Kidney (tissue), 22 donors: ENCODE measurements at places on chromosomes 1 and 21.
A peak's percentile ranks its signal among the peaks of the same experiment; 100 is the strongest.

DNA sequence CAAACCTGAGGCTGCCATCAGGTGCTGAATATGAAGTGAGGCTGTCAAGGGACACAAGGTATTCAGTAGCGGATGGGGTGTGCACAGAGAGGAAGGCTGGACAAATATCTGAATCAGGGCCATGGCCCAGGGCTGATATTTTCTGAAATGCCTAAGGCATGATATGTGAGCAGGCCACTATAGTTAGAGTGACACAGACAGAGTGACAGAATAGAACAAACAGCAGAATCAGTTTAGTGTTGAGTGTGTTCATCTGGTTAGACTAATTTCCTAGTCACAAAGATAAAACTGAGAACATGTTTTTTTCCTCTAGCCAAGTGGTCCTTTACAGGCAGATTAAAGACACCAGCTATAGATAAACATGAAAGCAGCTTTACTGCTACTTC is 3.9 kb downstream of the OVAAL start:
- no peak for DNase-seq

DNA sequence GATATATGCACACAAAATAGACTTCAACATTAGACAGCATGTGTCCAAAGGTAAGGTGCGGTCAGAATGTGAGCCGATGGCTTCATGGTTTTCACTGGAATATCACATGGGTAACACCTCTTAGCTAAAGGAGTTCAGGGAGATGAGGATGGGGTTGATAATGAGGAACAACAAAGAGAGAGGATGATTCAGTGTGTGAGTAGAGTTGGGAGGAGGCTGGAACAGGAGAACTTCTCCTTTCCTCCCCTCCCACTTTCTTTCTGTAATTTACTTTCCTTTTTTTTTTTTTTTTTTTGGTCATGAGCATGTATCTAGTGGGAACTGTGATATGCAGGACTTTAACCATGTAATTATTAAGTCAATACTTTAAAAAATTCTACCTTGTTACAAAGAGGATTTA is 99.4 kb downstream of the FASLG start:
- DNase-seq = no peak

DNA sequence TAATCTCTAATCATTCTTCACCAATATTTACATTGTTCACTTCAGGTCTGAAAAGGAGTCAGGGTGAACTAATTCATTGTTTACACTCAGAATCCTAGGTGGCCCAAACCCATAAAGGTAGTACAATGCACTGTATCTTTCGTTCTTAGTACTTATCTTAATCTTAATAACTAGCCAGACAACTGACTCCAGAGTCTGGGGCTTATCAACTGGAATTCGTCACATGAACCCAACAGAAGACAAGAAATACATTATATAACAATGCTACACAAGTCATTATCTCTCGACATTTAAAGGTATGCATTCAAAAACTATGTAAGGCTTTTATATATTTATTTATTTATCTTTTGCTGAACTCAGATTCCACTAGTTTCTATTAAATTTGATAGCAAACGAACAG is 125.9 kb upstream of the ESRRG start:
- DNase-seq = no peak

DNA sequence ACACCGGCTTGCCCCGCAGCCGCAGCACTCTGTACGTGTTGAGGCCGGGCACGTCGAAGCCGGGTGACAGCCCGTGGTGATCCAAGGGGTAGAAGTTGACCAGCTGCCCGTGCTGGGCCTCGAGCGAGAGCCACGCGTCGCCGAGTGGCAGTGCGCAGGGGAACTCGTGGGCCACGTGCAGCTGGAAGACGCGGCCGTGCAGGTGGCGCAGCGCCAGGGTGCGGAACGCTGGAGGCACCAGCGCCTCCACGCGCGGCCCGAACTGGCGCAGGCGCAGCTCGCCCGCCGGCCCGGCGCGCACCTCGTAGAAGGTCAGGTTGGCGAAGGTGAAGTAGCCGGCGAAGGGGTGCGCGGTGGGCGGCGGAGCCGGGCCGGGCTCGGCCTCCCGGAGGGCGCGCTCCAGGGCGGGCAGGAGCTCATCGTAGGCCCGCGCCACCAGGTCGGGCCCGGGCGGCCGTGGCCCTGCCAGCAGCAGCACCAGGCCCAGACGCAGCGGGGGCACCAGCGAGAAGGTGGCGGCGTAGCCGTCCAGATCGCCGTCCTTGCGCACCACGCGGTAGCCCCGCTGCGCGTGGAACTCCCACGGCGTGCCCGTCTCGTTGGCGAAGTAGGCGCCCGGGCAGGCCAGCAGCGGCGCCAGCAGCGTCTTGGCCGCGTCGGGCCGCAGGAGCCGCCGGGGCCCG is 19.5 kb downstream of the LACTBL1 start:
- peak; percentile 54 for DNase-seq

DNA sequence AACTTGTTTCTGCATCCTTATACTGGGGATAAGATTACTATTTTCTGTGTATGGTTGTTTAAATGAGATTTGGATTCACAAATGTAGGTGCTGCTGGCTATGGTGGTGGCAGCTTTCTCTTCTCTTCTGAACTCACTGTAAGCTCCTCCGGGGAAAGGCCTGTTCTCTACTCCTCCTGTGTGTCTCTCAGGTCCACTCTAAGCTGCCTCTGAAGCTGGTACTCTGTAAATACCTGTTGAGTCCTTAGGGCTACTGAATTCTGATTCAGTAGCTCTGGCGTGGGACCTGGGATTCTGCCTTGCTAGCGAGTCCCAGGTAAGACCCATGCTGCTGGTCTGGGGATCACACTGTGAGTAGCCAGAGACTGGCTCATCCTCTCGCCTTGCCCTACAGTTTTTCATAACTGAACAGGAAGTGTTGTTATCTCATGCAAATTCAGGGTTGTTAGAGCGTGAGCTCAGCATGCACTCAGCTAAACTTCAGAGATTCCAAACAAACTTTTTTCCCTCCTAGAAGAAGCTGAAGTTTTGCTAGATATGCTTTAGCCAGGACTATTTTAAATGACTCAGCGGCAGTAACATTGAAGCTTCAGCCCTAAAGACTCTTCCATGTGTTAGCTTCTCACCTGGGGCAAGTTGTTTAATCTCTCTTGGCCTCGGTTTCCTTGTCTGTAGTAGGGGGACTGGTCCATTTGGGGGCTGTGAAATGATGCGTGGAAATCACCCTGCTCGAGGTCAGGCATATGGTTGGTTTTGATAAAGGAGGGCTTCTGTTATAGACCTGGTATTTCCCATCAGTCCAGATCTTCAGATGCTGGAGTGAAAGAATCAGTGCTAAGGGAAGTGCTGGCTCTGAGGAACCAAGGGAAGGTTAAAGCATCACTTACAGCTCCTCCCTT is 271.5 kb upstream of the TMEM51 start:
- no peak for DNase-seq

DNA sequence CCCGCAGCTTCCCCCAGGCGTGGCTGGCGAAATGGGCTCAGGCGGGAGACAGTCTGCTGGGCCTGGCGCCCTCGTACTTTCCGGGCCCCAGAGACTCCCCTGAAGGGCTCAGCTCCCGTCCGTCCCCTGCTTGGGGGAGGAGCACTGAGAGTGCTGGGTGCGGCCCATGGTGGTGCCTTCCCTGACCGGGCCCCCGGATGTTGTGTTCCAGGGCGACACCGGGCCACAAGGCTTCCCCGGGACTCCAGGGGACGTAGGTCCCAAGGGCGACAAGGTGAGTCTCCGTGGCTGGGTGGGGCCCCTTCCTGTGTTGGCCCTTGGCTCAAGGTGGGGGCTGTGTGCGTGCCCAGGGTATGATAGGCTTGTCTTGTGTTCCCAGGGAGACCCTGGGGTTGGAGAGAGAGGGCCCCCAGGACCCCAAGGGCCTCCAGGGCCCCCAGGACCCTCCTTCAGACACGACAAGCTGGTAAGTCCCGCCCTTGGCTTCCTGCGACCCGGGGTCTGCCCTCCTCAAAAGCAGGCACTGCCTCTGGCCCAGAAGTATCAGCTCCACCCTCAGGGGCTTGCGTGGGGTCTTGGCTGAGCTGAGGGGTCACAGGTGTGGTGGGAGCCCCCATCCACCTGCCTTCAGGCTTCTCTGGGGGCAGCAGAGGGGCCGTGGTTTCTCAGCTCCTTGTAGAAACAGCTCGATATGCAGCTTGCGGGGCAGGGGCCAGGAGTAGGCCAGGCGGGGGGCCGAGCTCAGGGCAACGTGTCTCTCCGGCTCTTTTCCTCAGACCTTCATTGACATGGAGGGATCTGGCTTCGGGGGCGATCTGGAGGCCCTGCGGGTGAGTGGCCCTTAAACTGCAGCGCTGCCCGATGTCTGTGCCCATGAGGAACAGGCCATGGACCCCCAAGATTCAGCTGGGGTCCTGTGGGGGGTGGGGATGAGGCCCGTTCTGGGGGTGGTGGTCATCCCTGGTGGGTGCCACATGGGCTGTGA is 62.3 kb downstream of the SLC19A1 start:
- peak; percentile 70 for DNase-seq
